Right ventricle myocardium inferior (tissue), 1 donor: ENCODE measurements at places on chromosomes 2 and 18.

- DNase-seq, result no peak
These were observed 125.4 kb downstream of the TPO start for GRCh38 chr2:1538663-1539062.

- DNase-seq, result no peak
These were observed 520.1 kb upstream of the RAB6C start for GRCh38 chr2:129459200-129459876.

DNA sequence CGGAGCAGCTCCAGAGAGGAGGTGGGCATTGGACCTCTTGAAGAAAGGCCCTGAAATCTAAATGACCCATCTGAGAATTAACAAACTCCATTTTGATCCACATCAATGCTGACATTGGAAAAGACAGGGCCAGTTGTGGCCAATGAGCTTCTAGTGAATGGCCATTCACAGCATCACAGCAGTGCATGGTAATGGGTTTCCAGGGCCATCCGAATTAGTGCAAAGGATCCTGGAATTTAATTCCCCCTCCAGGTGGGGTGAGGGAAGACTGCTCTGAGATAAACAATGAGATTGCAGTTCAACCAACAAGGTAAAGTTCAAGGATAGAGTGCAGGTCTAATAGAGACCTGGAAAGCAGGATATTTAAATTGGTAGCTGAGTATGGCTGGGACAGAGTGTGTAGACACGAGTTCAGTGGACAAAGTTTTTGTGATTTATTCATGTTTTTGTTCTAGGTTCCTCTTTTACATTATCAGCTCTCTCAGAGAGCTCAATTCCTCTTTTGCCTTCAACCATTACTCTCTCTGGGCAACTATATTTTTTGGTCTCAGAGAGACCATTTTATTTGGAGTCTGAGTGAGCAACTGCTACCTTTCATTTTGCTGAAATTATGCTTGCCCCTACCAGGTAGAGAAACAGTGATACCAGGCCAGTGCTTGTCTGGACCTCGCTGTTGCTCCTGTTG lies 5.0 kb downstream of the TACR1 start:
- no peak for DNase-seq

DNA sequence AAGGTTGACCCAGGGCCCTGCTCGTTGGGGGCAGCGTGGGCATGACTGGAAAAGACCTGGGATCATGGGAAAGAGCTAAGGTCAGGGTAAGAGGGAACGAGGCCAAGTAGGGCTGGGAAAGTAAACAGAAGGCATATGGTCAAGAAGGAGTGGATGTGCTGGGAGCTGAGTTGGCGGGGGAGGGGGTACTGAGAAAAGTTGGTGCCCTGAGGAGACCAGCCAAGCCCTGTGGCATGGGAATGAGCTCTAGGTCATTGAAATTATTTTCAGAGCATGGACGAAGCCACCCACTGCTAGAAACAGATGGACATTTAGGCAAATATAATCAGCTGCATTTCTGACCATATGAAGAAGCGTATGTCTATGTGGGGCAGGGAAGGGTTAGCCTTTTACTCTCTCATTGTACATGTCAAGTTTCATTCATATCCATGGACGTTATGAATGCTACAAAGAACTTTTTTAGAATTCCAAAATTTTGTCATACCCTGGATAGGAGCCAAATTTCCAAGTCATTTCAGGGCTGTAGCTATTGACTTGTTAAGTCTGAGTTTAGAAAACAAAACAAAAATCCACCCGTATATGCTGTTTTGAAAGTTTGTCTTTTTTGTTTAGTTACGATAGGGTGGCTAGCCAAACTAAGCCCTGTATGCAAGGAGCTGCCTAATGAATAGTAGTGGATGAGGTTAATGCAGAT lies 19.1 kb downstream of the MAPRE2 start:
- DNase-seq, result no peak

- no peak for DNase-seq
These were observed 93.7 kb downstream of the MAPK4 start for GRCh38 chr18:50653402-50654093.

DNA sequence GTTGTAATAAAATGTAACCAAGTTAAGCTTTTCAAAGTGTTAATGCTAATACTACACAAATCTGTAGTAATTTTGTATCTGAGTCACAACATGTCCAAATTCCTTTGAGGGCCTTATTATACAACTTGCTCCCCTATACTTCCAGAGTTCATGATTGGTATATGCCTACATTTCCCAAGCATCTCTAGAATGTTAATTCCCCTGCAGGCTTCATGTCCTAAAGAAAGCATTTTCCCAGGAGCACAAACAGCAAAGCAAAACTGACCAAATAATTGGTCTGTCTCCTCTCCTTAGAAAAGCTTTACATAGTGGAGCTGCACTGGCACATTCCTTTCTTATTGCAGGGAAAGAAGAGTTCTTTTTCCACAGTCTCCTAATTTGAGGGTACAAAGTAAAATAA lies 3.7 kb downstream of the ALS2 start:
- DNase-seq, result no peak

DNA sequence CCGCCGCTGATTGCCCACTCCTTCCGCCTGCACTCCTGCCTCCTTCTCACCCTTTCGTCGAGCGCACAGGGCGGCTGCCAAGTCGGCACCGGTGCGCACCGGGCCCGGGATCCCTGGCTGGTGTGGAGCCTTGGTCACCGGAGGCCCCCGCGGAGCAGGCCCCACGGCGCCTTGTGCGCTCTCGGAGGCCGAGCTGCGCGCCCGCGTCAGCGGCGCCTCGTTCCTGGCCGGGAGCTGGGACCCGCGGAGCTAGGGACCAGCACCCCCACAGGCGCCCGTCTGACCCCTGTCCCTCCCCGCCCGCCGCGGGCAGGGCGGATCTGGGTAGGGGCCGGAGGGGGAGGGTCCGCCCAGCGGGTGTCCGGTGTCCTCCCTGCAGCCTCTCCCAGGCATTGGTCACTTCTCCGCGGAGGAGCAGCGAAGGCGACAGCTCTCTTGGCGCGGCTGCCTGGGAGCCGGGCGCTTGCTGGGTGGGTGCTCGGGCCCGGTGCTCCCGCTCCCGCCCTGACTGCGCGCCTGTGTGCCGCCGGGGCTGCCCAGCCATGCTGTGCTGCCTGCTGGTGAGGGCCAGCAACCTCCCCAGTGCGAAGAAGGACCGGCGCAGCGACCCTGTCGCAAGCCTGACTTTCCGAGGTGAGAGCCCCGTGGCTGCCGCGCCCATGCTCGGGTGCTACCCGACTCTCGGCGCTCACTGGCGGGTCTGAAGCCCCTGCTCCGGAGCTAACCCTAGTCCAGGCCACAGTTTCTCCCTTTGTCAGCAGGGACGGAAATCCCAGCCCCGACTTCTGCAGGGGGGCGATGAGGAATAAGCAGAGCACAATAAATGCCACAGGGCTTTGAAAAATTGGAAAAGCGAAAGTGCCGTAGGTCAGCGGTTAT lies 13.2 kb downstream of the DYSF start:
- DNase-seq, result no peak

DNA sequence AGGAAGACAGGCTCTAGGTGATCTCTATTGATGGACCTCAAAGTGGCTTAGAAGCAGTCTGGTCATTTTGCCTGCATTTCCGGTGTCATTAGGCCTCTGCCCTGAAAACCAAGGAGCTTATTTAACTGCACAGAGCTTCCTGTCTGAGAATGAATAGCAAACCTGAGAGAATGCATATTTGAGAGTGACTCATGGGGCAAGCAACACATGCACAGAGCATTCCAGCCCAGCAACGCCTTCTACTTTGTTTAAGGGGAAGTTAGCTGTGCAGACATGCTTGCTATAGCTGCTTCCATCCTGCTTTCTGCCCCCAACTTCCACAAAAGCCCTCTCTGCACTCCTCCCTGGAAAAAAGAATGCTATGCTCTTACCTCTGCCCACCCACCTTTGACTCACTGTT lies 232.8 kb downstream of the GRB14 start:
- DNase-seq, result no peak

- no peak for DNase-seq
These were observed 20.3 kb downstream of the PLEK start for GRCh38 chr2:68385220-68385906.

DNA sequence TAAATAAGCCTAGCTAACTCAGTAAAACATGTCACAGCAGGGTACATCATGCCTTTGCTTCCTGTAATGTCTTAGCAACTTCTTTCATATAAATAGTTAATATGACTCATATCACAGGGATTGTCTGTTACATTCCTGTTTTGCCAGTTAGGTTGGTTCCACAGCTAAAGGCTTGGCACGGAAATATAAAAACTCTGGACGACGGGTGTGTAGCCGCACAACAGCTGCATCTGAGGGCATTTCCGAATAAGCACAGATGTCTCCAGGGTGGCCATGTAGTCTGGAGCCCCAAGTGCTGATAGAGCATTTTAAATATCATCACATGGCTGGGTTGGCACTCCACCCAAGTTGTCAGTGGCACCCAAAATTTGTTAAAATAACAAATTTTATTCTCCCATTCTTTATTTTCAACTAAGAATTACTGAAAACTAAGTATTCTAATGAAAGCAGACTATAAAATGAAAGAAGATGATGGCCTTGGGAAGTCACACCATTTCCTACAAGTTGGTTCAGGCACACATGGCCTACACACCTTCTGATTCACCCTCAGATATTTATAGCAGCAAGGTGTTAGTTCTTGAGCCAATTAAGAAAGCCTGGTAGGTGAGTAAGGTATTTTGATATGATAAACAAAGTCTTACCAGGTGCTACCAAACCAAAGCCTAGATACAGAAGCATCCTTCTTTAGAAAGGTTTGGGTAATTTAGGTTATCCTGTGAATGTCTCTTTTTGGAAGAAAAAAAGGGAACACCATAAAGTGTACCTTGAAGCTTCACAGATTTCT lies 61.8 kb upstream of the STK17B start:
- no peak for DNase-seq

- DNase-seq, result no peak
These were observed 19.9 kb upstream of the RAB31 start for GRCh38 chr18:9688036-9688741.

DNA sequence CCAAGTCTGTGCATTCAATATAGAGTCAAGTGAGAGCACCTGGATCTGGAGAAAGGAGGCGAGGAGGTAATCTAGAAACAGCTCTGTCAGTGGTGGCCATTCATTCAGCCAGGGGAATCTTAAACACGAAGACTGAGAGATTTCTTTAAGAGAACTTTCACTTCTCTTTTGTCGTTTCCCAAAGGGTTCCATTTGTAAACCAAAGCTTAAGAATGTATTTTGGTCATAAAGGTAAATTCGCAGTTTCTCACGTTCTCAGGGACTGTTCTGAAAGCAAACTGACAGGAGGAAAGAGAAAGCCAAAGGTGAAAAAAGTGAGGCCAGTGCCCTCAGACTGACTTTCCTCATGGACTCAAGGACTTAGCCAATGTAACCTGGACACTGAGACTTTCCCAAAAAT lies 513.5 kb downstream of the CMPK2 start:
- DNase-seq, result no peak

GRCh38 chr18:63197246-63197869 lies 122.2 kb downstream of the BCL2 start:
- DNase-seq, result no peak

DNA sequence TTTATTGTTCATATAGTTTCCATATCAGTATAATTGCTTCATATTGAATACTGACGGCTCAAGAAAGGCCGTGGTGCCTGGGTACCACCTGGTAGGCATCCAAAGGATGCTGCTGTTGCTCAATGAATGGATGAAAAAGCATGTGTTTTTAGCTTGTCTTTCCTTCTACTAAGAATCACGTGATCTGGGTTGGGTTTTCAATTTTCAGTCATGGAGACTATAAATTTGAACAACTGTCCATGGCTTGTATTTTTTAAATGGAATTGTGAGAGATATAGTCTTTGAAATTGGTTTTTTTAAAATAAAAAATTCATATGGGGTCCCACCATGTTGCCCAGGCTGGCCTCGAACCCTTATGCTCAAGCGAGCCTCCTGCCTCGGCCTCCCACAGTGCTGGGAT lies 25.3 kb downstream of the EMILIN2 start:
- no peak for DNase-seq

GRCh38 chr2:117056376-117056748 lies 758.1 kb upstream of the DDX18 start:
- DNase-seq, result no peak
